ENCODE measurements at places on chromosomes 7 and 10.

DNA sequence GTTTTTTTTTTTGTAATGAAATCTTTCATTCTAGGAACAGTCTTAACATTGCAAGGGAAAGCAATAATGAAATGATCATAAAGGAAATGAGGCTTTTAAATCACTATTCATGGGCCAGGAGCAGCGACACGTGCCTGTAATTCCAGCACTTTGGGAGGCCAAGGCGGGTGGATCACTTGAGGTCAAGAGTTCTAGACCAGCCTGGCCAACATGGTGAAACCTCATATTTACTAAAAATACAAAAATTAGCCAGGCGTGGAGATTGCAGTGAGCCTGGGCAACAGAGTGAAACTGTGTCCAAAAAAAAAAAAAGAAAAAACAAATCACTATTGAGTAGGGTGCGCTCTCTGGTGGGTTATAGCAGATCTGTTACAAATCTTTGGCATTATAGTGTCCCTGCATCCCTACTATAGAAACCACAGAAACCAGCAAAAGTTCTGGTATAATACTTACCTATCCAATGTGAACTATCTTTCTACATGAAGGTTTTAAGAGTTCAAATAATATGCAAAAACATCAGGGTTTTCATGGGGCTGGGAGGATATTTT is 72.1 kb downstream of the GLI3 start:
- no peak for DNase-seq

DNA sequence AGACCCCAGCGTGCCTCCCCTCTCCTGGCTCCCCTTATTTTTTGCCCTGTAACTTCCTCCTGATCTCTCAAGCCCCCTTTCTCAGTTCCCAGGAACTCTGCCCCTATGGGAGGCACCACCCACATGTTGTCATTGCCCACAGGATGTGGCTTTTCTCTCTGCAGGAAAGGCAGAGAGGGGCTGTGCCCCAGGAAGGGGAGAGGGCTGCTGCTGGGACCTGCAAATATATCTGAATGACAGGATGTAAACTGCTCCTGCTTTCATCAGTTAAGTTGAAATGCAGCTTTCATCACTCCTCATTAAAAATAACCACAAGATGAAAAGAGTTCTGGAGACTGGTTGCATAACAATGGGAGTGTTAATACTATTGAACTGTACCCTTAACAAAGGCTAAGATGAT is 103.3 kb downstream of the CLEC2L start:
- DNase-seq = no peak

DNA sequence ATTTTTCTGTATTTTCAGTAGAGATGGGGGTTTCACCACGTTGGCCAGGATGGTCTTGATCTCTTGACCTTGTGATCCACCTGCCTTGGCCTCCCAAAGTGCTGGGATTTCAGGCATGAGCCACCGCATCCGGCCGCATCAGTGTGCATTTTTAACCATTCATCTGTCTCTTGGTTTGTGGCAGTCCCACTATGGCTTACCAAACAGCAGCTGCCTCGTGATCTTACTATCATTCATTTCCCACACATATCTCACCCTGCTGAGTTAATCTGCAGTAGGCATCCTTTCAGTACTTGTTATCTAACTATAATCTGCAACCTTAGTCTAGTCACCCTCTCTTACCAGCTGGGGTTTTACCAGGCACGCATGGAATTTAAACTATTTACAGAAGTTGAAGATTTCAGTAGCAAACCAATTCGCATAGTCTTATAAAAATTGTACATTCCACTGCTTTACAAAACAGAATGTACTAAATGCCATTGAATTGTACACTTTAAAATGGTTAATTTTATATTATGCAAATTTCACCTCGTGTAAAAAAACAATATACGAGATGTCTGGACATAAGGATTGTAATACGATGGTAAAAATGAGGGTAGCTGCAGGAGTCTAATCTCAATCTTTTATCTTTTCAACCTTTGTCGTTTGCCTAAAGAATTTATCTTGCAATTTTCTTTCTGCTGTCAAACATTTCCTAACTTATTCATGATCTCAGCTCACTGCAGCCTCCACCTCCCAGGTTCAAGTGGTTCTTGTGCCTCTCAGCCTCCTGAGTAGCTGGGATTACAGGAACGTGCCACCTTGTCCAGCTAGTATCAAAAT is 4.6 kb upstream of the TBC1D12 start:
- no peak for DNase-seq

- peak; percentile 92 for DNase-seq
These were observed 718 bp upstream of the CTBP2 start for GRCh38 chr10:125160856-125161706.

DNA sequence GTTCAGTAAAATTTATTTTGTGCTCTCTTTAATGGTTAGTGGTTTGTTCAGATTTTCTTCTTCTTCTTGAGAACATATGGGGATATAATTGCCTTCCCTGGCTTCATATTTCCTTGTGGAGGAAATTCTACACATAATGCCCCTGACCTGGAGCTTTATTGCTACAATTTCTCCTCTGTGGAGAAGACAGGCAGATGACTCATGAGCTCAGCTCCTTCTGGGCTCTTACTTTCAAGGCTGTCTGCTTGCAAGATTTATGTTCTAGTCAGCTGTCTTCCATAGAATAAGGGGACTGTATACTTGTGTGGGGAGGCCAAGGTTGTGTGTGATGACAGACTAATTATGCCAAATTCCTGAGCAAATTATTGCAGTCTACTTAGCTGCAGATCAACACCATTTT is 1.6 kb downstream of the LRRD1 start:
- DNase-seq = no peak

DNA sequence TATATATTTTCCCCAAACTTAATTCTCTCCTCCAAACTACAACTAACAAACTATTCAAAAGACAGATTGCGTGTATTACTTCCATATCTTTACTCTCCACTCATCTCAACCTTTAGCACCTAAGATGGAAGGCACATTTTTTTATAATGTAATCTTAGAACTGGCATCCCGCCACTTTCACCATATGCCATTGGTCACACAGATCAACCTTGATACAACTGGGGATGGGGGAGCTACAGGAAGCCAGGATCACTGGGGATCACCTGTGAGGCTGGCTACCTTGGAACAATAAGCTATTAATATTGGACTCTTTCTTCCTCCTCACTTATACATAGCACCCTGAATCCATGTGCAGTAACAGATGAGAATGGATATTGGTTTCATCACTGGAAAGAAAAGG is 469.6 kb upstream of the LRRN3 start:
- DNase-seq = no peak

GRCh38 chr10:133455611-133456031 is 1.9 kb downstream of the SCART1 start:
- no peak for DNase-seq

DNA sequence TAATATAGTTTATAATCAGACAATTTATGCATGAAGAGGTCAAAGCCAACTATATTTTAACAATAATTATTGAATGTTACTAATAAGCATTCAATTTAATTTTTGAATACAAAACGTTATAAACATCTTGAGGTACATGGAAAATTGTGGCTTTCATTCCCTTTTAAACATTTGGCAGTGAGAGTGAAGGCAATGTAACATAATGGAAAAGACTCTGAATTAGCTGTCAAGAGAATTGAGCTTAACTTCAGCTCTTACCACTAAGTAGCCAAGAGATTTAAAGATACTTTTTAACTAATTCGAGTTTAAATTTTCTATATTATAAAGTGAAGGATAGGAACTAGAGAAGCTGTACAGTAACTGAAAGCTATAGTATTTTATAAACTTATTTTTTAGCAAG is 98.6 kb downstream of the SEMA3A start:
- peak; percentile 6 for DNase-seq

DNA sequence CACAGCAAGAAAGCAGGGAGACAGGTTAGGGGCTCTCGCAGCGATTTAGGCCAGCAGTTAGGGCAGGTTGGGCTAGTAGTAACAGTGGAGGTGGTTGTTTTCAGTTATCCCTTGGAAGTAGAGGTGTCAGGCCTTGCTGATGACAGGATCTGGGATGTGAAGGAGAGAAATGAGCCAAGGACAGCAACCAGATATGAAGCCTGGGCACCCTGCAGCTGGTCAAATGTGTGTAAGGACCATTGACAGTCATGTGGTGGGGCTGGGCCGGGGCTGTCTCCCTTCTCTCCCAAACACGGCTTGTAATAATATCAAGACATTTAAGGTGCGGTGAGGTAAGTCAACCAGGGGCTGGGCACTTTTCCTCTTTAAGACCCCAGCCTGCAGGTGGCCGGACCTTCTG is 112.5 kb upstream of the IGFBP3 start:
- DNase-seq = no peak

- no peak for DNase-seq
These were observed 72.2 kb downstream of the ZNF783 start for GRCh38 chr7:149334219-149334618.

GRCh38 chr10:128382225-128382624 is 256.0 kb upstream of the MKI67 start:
- no peak for DNase-seq

GRCh38 chr7:139084709-139085108 is 24.8 kb downstream of the ZC3HAV1 start:
- no peak for DNase-seq

GRCh38 chr10:123995461-123996131 is 97.8 kb downstream of the CHST15 start:
- DNase-seq = peak; percentile 55

DNA sequence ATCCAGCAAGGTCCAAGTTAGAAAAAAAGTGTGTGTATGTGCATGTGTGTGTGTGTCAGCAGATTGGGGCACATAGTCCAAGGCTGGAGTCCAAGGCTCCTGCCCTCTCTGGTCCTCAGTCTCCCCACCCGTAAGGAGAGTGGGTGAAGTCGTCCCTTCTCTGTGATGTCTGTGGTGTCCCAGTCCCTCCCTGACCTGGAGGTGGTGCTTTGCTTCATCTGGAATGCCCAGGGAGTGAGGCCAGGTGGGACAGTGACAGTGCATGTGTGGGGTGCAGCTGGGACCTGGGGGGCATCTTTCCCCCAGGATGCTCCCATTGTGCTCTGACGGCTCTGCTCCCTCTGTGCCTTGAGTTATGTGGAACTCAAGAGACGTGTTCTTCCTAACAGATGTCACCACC is 18.0 kb downstream of the AQP1 start:
- DNase-seq = no peak
